Activated T-cell treated with anti-CD3 and anti-CD28 coated beads for 48 hours (primary cell): ENCODE measurements at places on chromosomes 2 and 18.

GRCh38 chr18:70421471-70422390, 132.9 kb downstream of the SOCS6 start:
- DNase-seq, result no peak

DNA sequence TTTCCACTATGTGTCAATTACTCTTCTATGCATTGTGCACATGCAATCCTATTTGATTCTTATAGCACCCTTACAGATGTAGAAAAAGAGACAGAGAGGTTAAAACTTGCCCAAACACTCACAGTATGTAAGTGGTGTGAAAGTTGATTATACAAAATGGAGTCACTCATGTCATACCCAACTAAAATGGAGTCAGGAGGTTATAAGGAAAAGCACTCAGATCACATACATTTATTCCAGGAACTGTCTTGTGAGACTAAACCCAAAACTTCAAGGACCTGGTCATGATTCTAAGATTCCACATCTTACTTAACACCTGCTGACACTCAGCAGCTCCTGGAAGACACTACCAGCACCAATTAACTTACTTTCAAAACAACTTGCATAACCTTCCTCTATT, 802.6 kb downstream of the MBD2 start:
- DNase-seq, result no peak

- DNase-seq, result no peak
Measured at GRCh38 chr2:195496991-195497390, 160.0 kb upstream of the SLC39A10 start.

DNA sequence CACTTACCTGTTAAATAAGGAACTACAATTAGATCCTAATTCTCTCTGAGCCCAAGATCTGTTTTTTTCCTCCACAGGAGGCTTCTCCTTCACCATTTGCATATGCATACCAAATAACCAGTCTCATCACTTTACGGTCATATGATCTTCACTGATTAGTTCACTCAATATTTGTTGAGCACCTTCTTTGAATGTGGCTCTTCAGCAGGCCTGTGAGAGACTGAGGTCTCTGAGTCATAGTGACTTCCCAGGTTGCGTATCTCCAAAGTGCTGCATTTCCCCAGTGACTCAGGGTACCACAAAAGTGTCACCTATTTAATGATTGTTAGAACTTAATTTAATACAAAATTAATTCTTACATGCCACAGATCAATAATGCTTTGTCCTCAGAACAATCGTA, 108.8 kb upstream of the TRIB2 start:
- no peak for DNase-seq

DNA sequence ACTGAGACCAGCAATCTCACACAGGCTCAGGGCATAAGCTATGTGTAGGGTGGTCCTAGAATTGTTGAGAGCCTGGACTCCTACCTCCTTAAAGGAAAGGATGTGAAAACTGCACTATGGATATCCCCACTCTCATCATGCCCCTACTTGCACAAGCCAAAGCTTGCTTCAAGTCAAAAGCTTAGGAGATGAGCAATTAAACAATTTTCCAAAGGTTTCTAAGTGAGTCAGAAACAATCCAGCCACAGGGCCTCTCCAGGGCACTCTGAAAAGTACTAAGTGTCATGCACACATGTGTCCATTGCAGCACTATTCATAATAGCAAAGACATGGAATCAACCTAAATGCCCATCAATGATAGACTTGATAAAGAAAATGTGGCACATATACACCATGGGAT, 215.4 kb downstream of the AFF3 start:
- DNase-seq, result no peak

- no peak for DNase-seq
Measured at GRCh38 chr18:3607309-3608098, 157.5 kb downstream of the TGIF1 start.

DNA sequence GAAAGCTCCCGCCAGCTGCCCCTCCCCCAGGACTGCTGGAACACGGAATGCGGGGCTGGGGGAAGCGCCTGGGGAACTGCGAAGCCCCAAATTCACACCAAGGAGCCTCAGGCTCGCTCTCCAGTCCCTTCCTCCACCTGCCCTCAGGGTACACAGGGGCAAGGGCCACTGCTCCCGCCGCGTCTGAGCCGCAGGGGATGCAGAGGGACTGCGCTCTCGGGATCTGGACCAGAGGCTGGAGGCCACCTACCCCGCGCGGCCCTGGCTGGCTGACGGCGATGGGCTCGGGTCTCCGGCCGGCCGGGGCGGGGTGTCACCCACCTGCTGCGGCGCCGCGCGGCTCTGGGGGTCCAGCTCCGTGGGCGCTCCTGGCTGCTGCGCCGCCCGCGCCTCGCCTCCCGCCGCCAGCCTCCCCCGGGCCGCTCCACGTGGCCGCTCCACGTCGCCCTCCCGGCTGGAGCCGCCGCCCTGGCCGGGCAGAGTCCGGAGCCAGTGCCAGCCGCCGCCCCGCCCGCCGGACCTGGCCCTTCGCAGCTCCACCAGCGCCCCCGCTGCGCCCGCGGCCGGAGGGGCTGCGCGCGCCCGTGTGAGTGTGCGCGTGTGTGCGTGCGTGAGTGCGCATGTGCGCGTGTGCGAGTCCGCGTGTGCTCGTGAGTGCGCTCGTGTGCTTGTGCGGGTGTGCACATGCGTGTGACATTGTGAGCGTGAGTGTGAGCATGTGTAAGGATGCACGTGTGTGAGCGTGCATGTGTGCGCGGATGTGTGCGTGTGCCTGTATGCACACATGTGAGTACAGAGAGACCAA, at the start of gene CGREF1:
Gene CGREF1 (minus strand): TSS at position 604 of the 805 bp plus-strand sequence. CDS start 14,762 bp downstream, outside the sequence.
- DNase-seq, result peak; percentile 12
